Substantia nigra (tissue), 51 donors: ENCODE measurements at places on chromosomes 4 and X.

GRCh38 chr4:5024673-5025072 lies 5.4 kb upstream of the CYTL1 start:
- no peak for DNase-seq

DNA sequence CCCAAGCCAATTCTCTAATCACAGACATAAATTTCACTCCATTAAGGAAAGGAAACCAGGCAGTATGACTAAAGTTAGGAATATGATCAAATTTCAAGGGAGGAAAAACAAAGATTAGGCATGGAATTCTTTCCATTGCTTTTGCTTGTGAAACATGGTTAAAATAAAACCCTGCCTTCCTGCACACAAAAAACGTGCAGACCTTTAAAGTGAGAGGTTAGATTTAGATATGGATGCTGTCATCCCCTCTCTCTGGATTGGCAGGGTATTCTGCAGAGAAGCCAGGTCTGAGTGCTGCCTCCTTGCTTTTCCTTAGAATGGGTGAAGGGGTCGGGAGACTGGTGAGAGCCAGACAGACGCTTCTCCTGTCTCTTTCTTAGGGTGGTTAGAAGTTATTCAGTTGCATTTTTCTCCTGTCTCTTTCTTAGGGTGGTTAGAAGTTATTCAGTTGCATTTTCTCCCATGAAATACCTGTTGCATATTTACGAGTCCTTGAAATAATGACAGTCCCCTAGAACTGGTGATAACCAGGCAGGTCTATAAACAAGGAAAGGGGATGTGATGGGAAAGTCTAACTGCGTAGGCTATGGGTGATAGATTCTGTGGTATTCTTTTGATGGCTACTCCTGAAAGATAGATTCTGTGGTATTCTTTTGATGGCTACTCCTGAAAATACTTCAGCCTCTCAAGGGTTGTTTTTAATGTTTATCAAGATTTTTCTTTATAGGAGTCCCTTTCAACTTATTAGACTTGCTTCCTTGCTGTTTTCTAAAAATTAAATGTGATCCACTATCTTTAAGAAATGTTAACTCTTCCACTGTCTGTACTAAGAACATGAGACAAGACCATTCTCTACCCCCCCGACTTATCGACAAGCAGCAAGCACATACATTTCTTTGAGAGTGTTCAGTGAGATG lies 163.6 kb downstream of the SPRY1 start:
- DNase-seq, result no peak

DNA sequence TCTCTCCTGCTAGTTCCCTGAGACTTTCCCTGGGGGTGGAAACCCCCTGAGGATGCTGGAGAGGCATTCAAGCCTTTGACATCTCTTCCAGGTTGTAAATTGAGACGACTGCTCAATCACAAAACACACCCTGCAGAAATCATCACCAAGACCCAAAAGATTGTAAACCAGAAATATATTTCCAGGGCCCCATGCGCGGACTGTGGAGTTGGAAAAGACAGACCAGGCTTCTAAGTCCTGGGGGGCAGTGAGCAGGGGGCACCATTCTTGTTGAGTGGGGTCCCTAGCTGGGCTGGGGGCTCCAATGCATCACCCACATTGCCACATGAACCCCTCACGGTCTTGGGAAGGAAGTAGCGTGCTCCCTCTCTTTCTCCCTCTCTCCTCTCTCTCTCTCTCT lies 87.9 kb upstream of the C4orf50 start:
- DNase-seq, result no peak

DNA sequence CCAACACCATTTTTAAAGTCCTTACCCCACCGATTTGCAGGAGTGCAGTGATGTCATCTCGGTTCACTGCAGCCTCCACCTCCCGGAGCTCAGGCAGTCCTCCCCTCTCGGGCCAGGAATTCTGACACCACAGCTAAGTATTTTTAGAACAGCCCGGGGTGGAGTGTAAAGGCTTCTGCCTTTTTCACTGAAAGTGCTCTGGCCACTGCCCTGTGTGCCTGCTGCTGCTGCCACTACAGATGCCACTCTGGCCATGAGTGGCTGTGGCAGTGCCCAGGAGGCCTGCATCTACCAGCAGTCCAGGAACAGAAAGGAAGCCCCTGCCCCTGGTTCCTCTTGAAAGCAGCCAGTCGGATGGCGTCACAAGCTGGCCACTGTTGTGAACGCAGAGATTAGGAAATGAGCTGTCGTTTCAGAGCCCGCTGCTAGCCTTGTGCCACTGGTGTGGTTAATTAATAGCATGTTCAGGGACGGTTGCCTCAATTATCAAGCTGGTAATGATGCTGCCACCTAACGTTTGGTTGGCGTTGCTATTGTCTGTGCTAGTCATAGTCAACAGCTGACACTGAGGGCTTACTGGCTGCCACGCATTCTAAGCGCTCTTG lies 23.6 kb upstream of the TBC1D14 start:
- DNase-seq, result peak; percentile 63

DNA sequence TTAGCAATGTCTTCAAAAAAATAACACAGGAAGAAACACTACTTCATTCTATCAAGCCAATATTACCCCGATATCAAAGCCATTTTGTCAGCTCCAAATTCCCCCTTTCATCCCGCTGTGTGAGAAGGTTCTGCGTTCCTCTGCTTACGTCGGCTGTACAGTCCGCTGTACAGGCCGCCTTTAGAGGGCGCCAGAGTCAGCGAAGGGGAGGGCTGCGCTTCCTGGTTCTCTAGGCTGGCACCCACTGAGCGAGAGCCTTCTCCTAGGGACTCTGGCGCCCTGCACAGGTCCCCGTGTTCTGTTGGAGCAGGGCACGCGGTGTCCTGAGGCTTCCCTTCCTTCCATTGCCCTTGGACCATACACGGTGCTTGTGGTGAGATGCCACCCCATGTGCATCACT lies 25.3 kb upstream of the CT45A1 start:
- no peak for DNase-seq

- DNase-seq, result no peak
Measured at GRCh38 chr4:110310795-110311194, 112.4 kb upstream of the ELOVL6 start.

DNA sequence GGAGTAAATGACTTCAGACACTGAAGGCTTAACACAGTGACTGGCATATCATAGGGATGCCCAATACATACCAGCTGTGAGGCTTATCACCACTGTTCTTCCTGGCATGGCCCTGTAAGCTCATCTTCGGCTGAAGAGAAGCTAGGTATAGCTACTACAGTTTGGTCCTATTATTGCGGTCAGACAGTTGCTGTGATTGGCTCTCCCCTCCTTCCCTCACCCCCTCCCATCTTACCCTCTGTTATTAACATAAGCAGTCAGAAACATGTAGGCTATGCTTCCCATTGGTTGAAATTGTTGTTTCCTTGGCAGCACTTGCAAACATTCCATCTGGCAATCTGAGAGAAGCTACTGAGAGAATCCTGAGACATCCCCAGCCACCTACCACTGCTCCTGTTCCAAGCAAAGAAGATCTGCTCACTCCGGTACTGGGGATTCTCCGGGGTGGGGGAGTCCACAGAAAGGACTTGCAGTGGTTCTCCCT lies at the start of gene AKAP14:
AKAP14 (plus strand) TSS at position 51 of the 484 bp plus-strand sequence. CDS start 7,331 bp downstream, outside the sequence.
- no peak for DNase-seq
